ENCODE measurements at places on chromosomes 5 and 9.

DNA sequence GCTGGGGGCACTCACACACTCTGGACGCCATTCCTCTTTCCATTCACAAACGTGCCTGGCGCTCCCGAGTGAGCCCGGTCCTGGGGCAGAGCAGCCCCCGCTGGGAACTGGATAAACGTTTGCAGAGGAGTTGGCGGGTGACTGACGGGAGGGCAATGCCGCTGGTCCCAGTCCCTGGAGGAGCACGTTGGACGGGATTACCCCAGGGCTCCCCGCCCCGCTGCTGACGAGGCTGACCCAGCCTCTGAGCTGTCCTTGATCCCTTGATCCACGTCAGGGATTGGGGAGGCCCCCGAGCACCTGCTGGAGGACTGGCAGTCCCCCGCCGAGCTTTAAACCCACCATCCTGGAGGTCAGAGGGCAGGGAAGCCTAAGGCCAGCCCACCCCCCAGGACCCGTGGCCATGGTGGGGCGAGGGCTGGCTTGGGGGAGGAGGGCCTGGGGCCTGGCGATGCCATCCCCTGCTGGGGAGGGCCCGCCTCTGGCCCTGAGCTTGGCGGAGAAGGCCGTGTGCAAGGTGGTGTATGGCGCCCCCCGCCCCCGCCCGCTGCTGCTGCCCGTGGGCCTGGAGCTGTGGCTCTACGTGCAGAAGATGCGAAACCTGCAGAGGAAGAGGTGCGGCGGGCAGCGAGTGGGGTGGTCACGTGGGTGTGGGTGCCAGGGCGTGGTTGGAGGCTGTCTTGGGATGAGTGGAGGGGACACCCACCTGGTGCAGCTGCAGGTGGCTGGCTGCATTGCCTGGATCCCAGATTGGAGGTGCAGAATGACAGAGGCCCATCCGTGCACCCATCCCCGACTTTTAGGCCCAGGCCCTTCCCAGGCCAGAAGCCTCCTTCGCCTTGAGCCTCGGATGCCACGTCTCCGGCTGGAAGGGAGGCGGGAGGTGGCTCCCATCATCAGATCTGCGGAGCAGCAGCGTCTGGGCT is 4.5 kb downstream of the GPSM1 start:
- no peak for DNase-seq

DNA sequence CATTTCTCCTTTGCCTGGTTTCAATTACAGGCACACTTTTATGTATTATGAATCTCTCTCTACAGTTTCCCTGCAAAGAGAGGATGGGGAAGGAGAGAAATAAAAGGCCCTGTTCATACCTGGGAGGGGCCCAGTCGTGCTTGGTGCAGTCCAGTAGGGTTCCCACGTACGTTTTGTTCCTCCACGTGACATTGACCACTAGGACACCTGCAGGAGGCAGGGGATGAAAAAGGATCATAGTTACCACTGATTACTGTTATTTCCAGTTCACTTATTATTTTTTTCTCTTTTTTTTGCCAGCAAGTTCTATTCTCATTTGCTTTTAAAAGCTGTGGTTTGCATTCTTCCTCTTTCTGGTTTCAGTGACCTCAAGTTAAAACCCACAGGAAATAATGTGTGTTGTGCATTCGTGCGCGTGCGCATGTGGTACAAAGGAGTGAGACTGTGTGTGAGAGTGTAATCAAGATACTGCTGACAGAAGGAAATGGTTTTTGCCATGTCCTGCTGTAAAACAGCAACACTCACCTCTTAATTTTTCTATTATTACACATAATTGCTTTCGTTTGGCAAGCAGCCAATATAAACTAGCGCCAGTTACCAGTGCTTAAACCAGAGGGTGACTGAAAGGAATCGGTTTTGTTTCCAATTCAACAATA is 96.8 kb downstream of the ZNF608 start:
- peak; percentile 92 for DNase-seq

DNA sequence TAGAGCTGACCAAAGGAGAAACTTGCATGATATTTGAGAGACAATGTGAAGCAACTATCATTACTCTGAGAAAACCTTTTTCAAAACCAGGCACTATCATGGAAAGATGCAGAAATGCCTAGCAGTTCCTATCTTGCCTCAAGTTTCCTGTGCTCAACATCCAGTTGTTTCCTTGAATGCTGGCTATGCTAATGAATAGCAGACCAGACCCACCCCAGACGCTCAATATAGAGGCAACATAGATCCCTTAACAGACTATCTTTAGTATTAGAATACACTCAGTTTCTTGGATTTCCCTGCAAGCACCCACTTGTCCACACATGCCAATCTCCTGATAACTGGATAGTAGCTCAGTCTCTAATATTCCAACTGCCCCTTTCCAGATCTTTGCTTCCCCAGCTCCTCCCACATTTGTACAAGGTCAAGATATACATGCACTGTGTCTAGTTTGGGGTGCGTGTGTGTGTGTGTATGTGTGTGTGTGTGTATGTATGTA is 93.3 kb upstream of the PCSK5 start:
- no peak for DNase-seq

- no peak for DNase-seq
Measured at GRCh38 chr5:93395971-93396379, 185.0 kb downstream of the NR2F1-AS1 start.

- DNase-seq, result no peak
Measured at GRCh38 chr5:125143011-125143410, 396.6 kb upstream of the ZNF608 start.

- no peak for DNase-seq
Measured at GRCh38 chr5:146710348-146710747, 168.2 kb downstream of the PPP2R2B start.

DNA sequence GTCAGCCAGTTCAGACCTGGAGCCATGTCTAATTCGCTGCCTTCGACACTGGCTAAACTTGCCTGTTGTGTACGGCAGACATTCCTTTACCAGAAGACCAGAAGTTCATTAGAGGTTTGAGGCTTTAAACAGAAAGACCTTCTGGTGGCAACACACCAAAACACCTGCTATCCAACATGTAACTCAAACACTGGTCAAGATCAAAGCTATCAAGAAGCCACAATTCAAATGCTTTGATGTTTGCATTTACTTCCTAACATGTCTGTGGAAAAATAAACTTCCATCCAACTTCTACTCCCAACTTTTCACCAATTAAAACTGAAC is 91.0 kb upstream of the RETREG1 start:
- peak; percentile 93 for DNase-seq

- DNase-seq, result no peak
Measured at GRCh38 chr5:97549496-97549895, 366.4 kb upstream of the RIOK2 start.

DNA sequence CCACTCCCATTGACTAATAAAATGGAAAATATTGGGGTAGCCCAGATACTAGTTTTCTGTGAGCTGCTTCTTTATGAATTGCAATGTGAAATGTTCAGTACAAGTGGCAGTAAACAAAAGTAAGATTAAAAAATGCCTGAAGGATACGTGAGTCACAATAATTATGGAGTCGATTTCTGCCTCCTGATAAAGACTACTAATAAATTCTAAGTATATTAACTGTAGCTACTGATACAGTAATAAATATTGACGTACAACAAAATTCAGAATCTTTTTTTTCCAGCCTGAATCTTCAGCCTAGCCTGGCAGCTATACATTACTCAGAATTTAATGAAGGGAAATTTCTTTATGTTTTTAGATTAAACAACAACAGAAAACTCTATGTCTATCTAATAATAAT is 218.1 kb downstream of the MPDZ start:
- no peak for DNase-seq

DNA sequence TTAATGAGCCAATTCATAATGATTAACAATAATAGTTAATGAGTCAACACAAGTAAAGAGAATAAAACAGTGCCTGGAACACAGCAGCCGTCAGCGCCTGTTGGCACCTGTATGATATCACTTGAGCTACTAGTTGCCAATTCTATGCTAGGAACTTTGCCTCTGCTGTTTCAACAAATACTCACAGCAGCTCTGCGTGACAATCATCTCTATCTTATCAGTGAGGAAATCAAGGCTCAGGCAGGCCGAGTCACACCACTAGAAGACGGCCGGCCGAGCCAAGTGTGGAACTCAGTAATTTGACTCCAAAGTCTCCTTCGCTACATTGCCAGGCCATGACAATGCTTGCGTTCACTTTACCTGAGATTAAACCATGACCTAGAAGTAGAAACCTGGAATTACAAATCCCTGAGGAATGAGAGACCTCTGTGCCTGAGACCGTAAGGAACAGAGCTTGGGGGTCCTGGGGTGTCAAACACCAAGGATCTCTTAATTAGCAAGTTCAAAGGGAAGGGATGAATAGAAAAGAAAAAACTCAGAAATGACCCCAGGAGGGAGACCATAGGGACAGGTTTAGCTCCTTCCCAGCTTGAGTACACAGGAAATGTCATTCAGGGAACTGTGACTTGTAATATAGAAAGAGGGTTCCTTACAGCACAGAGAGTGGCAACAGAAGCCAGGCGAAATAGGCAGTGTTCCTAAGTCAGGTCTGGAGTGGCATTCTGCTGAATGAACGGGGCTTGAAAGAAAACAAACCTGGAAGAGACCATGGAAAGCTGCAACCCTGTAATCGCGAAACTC is 109.1 kb downstream of the SUSD1 start:
- peak; percentile 79 for DNase-seq

GRCh38 chr5:137234973-137235943 is 263.9 kb downstream of the SPOCK1 start:
- DNase-seq, result peak; percentile 78

DNA sequence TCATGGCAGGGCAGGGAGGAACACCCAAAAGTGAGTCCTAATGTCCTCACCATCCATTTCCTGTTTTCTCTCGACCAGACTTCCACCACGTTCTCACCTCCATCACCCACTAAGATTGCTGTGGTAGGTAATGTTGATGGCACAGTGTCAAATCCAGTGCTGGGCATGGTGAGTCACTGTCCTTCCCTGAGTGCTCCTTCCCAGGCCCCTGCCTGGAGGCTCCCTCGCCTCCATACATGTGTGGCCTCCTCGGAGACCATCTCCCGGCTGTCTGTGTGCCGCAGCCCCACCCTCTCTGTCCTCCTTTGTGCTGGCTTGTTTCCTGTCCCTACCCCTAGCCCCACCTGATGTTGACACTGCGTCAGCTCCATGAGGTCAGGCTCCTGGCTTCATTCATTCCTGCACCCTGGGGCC is 177.5 kb downstream of the SYK start:
- no peak for DNase-seq

DNA sequence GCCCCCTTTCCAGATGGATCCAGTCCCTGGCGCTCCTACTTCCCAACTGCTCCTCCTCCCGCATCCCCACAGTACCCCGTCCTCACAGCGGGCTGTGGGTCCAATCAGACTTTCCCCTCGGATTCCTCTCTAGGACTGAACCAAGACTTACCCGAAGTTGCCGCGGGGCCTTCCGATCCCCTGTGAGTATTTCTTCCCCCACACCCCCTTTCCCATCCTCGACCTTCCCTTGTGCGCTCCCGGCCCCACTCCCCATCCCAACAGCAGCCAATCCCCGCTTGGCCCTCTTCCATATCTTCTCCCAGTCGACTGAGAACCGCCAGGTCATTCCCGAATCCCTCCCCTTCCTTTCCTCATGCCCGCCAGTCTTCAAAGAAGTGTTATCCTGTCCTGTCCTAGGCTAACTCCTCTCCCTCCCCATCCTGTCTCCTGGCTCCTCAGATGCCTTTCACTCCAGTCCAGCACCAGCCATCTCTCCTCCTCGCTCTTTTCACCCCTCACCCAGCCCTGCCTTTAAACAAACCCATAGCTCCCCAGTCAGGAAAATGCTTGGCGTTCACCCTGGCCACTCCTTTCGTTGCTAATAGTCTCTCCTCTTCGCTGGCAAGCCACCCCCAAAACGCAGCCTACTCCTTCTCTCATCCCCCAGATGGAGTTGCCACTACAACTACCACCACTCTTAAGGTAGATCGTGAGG is 646 bp downstream of the SWI5 start:
- peak; percentile 25 for DNase-seq

- no peak for DNase-seq
Measured at GRCh38 chr5:171898386-171898785, 108.1 kb downstream of the FBXW11 start.

- peak; percentile 40 for DNase-seq
Measured at GRCh38 chr5:165457859-165458481, 1952.6 kb downstream of the MAT2B start.

DNA sequence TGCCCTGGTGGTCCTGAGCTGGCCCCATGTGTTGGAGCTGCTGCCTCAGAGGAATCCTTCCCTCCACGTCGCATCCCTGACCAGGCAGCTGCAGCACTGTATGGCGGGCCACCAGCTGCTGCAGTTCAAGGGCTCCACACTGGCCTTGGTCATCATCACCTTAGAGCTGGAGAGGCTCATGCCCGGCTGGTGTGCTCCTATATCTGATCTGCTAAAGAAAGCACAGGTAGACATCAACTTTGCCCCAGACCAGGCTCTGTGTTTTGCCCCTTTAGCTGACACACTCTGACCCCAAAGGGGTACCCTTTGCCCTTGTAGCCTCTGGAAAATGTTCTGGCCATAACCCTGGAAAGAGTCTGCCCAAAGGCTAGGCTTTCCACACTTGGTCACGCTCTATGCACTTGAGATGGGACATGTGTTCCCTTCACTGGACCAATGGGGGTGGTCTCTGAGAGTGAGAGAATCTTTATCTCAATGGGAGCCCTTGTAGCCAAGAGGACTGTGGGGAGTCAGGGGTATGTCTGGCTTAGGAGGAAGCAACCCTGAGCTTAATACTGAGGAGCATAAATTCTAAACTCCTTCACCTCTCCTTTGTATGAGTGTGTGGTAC is 4.8 kb downstream of the CCNI2 start:
- no peak for DNase-seq

GRCh38 chr9:93124793-93125192 is 9.3 kb downstream of the NINJ1 start:
- no peak for DNase-seq

GRCh38 chr5:81899123-81899522 is 72.7 kb upstream of the ATG10 start:
- DNase-seq, result no peak

DNA sequence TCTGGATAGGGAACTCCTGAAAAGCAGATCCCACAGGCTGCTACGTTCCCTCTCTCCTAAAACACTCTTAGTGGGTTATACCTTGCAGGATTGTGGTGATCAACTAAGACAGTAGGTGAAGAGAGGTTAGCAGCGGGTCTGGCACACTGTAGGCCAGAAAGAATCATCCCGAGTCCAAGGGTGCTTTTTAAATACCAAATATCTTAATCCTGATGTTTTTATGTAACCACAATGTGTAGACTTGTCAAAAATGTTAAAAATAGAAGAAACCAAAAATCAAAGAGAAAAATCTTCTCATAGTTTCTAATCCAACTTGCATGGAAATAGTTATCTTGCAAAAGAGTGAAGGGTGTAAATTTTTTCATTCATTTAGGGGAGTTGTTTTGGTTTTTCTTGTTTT is 52.3 kb upstream of the IFNK start:
- no peak for DNase-seq

DNA sequence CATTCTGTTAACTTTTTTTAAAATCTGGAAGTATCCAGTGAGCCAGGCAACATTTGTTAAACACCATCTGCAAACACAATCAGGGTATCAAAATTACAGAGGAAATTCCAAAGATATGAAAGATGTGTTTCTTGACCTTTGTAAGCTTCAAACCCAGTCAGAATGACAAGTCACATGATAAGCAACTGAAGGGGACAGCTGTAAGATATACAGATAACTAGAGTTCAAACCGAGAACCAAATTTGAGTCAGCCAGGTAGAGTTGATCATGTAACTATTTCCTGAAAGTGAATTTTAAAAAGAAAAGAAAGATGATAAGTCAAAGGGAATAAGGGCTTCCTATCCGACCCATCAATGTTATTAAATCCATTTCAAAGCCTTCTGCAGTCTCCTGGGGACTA is 196.2 kb downstream of the DEPDC1B start:
- DNase-seq, result no peak
